WTC11 (cell line): ENCODE measurements at places on chromosomes 16 and 17. TPM values are rescaled to one million over a fixed set of nuclear protein-coding genes. Genes with fewer than 3 reads are reported as not detected.

Gene LYRM9
- 3.6 to 4.1 TPM (median 3.8 TPM) in 3 replicates for total RNA-seq

Gene ESRP2
- total RNA-seq = 48.5 to 55.0 TPM (median 49.8 TPM) in 3 replicates

DNA sequence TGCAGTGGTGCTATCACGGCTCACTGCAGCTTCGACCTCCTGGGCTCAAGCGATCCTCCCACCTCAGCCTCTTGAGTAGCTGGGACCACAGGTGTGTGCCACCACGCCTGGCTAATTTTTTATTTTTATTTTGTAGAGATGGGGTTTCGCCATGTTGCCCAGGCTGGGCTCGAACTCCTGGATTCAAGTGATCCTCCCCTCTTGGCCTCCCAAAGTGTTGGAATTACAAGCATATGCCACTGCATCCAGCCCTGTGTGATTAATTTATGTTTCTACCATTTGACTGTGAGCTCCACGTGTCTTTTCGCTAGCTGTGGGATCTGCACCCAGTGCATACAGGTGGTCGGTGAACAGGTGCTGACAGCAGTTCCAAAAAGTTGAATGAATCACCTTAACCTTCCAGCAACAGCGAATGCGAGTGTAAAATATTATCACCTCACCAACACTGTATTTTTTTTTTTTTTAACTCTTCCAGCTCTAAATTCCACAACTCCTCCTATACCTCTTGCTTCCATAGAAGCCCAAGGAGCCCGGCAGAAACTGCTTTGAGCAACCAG, 484 bp upstream of the NUDT7 start:
- no peak for DNase-seq

DNA sequence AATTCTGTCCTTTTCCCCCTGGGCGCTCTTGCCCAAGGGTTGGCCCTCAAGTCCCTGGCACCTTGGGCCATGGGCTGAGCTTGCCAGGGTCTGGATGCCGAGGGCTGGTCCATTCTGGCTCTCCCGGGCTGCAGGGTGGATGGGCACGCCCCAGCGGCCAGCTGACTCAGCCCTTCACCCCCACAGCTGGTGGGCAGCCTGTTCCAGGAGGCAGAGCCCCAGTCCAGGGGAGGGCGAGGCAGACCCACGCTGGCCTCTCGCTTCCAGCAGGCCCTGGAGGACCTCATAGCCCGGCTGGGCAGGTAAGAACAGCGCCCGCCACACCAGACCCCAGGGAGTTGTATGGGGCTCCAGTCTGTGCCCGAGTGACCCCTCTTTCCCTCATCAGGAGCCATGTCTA, 15.0 kb downstream of the MYO15B start:
- no peak for DNase-seq

- no peak for DNase-seq
Measured at GRCh38 chr17:42743595-42744282, 1.1 kb downstream of the EZH1 start.

GRCh38 chr16:31877876-31878642, 4.5 kb downstream of the ZNF267 start:
- DNase-seq = no peak

DNA sequence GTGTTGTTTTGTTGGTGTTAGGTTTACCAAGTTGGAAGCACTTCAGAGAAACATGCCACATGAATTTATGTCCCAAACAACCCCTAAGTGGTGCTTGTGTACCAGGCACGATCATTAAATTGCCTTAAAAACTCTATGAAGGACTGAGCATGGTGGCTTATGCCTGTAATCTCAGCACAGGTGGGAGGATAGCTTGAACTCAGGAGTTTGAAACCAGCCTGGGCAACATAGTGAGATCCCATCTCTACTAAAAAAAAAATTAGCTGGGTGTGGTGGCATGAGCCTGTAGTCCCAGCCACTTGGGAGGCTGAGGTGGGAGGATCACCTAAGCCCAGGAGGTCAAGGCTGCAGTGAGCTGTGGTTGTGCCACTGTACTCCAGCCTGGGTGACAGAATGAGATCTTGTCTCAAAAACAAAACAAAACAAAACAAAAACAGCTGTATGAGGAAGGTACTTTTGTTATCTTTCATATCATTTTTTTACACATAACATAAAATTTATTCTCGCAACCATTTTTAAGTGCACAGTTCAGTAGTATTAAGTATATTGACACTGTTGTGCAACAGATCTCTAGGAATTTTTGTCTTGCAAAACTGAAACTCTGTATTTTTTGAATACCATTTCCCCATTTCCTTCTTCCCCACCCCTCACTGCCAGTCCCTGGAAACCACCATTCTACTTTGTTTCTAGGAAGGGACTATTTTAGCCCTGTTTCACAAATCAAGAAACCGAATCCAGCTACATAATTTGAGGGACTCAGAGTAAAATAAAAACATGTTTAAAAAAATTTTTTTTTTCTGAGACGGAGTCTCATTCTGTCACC, 14.3 kb upstream of the RBBP6 start:
- DNase-seq = no peak
